ENCODE measurements at places on chromosomes 4 and X.
A peak's percentile ranks its signal among the peaks of the same experiment; 100 is the strongest.

DNA sequence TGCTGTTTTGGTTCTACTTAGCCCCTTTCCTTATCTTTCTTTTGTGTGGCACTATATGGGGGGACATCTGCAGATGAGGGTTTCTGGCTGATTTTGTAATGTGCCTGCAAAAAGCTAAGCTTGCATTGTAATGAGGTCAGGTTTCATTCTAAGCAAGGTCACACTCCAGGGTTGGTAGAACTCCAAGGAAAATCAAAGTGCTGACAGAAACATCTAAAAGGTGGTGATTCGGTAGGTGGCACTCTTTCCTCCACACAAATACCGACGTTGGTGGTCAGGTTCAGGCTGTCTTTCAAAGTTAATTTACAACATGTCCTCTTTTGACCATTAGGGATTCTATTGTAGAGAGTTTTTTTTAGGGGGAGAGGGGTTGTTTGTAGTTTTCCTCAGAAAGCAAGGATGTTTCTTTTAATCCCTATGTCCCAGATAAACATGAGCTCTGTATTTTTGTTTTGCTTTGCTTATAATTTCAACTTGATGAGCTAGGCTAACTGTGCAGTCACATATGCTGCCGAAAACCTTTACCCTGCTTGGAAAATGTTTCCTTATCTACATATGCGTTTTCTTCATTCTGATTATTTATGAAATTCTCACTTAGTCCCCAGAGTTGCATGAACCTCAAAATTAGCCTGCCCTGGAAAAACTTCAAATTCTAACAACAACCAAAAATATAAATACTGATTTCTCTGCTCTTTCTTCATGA, 434.2 kb downstream of the PPARGC1A start:
- peak; percentile 1 for DNase-seq

- no peak for DNase-seq
Measured at GRCh38 chr4:184697956-184698355, 35.9 kb downstream of the CENPU start.

DNA sequence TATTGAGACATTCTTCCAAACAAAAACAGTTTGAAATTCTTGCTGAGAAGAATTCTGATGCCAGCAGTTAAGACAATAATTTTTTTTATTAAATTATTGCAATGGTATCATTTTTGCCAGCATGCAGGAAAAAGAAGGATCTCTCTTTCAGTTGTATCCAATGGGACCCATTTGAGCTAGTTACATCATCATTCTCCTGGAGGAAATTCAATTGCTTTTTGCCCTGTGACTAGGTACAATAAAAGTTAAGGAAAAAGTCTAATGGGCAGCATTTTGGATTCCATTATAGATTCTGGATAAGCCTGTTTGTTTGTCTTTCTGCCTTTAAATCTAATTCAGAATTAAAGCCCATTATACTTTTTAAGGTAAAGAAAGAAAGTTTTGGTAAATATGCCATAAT, 10.5 kb upstream of the FRYL start:
- DNase-seq = no peak

- no peak for DNase-seq
Measured at GRCh38 chr4:18082236-18082635, 60.7 kb upstream of the LCORL start.

DNA sequence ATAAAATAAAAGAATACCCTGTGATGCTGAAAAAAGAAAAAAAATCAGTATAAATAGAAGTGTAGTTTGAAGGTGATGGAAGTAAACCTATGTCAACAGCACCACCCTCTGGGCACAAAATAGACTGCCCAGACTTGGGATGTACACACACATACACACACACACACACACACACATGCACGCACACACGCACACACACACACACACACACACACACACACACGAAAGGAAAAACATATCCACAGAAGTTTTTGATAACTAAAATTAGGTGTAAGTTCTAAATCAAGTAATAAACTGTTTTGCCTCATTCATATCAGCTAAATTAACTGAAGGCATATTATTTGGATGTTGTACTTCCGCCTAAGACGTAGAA, 40.5 kb downstream of the ANXA5 start:
- DNase-seq = peak; percentile 63

GRCh38 chrX:39652336-39652735, 445.4 kb downstream of the BCOR start:
- DNase-seq = peak; percentile 37

DNA sequence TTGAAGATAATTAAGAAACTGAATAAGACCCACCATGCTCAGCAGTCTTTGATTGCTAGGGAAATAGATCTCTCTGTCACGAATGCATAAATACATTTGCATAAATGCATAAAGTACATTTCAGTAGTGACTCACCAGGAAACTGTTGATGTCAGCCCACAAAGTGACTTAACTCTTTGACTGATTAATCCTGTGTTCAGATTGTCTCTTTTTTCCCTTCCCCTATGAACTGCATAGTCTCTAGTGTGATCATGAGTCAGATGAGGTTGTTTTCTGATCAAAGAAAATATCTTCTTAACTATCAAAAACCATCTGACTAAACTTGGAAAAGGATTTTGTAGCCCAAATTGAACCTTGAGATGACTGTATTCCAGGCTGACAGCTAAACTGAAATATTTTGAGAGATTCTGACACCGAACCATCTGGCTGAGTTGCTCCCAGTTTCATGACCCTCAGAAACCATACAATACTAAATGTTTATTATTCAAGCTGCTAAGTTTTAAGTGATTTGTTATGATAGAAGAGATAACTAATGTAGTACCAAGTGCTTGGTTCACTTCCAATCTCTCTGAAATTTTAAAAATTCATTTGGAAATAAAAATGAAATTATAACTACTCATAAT, 1381.5 kb upstream of the AGA start:
- DNase-seq = no peak

GRCh38 chr4:154366956-154367355, 124.6 kb downstream of the DCHS2 start:
- no peak for DNase-seq

GRCh38 chr4:42488114-42488513, 90.8 kb downstream of the SHISA3 start:
- no peak for DNase-seq

Measured in NCI-H69 (cell line).